Substantia nigra (tissue), 51 donors: ENCODE measurements at places on chromosomes 11 and 22.

DNA sequence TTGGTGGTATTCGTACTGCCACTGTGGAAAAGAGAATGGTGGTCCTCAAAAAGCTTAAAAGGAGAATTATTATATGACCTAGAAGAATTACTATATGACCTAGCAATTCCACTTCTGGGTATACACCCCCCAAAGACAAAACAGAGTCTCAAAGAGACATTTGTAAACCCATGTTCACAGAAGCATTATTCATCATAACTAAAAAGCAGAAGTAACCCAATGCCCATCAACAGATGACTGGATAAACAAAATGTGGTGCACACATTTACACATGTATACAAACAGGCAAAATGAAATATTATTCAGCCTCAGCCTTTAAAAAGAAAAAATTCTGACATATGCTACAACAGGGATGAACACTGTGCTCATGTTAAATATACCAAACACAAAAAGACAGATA lies 89.4 kb downstream of the ARHGAP32 start:
- DNase-seq = no peak

DNA sequence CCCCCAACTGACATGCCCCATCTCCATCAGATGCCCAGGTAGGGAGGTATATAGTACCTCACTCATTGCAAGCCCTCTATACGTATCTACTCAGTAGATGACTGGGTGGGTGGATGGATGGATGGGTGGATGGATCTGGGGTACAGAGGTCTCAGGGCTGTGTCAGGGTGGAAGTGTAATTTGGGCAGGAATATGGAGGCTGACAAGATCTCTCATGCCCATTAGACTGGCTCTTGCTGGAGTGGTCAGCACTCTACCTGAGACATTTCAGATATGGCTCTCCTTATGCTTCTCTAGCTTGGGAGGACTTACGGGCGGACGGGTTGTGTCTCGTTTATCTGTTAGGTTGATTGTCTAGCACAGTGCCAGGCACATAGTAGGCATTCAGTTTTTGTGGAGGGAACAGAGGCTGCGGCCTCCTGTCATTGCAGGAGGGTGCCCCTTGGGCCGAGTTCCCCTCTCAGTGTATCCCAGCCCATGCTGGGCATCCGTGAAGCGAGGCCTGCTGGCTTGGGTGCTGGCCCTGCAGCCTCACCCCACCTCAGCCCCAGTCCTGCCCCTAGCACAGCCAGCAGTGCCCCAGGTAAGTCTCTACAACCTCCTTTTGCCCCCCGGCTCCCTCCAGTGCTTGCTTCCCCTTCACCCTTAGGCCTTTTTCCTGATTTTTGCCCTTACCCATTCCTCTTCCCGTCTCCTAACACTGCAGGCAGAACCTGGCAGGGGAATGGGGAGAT lies 13.7 kb downstream of the ROBO3 start:
- DNase-seq = no peak

DNA sequence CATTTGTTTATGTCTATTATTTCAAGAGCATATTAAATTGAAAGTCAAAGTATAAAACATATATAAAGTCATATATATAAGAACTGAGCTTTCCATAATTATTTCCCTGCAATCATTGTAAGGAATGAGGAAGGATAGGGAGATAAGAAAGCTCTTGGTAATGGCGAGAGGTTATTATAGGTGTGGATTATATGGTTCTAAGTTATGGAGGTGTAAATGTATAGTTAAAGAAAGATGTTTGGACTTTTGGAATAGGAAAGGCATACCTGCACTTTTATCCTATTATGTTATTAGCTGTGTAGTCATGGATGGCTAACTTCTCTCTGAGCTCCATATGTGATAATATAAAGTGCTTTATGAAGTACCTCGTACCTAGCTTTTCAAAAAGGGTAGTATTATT lies 127.6 kb downstream of the LUZP2 start:
- no peak for DNase-seq

DNA sequence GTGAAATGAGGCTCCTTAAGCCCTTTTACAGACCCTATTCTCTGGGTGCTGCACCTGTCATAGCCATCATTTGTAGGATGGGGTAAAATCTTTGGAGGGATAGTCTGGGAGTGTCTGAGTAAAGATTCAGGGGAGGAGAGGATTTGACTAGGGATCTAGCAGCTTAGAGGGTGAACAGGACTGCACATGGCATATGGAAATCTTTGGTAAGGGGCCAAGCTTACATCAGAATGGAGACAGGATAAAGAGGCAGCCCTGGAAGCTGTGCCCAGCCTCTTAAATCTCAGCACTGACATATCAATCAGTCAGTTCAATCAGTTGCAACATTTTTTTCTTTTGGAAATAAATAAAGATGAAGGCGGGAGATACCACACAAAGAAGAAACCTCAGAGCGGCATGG lies 301.8 kb upstream of the CADM1 start:
- DNase-seq = no peak

DNA sequence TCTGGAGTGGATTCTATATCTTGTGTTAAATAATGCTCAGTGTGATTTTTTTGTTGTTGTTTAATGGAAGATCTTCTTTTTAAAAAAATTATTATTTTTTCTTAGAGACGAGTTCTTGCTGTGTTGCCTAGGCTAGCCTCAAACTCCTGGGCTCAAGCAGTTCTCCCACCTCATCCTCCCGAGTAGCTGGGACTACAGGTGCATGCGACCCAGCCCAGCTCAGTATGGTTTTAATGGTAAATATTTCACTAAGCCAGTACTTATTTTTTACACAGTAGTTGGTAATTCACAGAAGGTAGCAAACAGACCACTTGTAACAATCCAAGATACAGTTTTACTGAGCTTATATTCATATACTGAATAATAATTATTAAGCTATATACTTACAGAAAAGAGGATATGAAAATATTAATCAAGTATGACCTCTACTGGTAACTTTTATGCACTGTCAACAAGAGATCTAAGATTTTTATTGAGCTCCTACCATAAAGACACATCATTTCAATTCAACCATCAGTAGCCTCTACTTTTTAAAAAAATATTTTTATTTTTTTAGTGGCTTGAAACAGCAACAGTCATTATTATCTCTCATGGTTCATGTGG lies 6.1 kb upstream of the CD59 start:
- no peak for DNase-seq

DNA sequence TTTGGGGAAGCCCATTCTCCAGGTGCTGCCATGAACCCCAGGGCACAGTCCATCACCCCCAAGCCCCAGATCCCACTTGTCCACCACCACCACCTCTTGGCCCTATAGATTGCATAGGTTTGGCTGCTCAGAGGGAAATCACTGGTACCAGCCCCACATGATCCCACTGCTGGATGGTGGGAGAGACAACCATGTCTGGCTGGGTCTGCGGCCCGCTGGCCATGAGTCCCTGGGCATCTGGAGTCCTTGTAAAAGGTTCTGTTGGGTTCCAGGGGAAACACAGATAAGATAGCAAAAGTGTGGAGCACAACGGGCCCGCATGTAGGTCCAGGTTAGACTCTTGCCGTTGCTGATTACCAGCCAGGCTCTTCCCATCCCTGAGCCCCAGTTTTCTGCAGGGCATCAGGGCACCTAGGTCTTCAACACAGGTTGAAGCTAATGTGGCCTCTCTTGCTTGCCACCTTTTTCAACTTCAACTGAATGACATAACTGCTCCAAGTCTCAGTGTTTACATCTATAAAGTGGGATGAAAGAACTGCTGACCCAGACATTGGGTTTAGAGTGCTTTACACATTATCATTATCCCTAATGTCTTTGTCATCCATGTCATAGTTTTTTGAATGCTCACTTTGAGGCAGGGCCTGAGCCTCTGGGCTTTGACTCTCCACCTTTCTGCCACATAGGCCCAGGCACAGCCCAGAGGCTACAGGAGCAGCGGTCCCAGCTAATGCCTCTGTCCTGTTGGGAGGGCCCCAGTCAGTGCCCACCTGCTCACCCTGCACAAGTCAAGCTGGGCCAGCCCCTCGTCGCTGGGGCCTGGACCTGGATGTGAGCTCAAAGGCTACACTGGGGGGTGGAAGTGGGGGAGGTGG lies 1.0 kb upstream of the TANGO2 start:
- DNase-seq = no peak

- DNase-seq = peak; percentile 65
These were observed 75.9 kb upstream of the PRR5 start for GRCh38 chr22:44625981-44626687.

GRCh38 chr11:313304-313786 lies 495 bp upstream of the IFITM1 start:
- DNase-seq = no peak

DNA sequence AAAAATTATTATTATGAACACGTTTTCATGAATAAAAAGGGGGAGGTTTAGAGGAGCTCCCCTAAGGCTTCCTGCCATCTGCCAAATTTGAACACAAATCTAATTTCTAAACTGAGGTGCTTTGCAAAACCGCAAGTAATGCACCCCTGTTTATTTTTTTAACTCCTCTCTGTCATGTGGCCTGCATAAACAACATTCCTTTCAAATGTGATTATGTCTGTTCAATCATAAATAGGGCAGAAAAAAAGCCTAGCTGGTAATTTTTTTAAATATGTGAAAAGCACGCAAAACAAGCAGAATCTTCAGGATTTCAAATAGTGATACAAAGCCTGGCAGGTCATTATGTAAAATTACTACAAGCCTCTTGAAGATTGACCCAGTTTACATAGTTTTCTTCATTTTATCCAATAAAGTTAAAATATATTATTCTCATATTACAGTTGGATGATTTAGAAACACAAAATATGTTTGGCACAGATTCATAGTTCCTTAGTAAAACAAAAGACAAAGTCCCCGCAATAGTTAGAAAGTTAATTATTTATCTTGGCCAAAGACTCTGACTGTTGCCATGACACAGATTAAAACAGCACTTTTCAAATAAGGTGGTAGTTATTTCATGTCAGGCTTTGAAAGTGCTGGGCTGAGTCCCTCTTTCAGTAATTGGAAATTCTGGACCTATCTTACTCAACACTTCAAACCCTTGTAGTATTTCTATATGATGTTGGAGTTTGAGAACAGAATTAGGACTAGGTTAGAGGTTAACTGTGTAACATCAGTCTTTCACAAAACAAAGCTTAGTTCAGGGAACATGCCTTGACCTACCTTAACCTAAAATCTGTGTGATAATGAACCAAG lies 200.3 kb upstream of the MPPED2 start:
- no peak for DNase-seq

DNA sequence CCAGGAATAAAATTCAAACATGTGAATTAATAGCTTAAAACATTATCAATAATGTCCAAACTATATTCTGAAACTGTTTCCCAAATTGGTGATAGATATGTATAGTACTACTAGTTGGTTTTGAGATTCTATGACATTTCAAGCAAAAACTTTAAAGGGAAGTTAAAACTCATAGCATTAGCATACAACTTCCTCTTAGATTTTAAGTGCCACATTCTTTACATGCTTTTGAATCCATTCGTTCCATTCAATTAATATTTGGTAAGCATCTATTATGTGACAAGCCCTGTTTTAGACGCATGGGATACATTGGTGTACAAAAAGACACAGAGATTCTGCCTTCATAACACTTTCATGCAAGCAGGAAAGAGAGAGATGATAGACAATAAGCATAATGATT lies 8.9 kb downstream of the PATL1 start:
- DNase-seq = no peak

DNA sequence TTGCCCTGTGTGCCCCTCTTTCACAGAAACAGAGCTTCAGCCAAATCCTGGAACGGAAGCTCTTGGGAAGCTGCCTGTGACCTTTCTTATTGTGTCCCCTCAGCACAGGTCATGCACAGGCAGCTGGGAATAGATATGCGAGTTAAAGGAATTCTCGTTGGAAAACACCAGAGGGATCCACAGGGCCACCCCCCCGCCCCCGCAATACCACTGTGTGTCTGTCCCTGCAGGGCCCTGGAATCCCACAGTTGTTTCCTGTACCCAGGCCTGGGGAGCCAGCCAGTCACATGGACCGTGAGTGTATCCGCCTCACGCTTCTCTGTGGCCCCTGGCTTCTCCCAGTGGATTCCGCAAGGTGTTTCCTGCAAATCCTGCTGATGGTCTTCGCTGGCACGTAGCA lies 29.0 kb downstream of the TIMP3 start:
- no peak for DNase-seq

DNA sequence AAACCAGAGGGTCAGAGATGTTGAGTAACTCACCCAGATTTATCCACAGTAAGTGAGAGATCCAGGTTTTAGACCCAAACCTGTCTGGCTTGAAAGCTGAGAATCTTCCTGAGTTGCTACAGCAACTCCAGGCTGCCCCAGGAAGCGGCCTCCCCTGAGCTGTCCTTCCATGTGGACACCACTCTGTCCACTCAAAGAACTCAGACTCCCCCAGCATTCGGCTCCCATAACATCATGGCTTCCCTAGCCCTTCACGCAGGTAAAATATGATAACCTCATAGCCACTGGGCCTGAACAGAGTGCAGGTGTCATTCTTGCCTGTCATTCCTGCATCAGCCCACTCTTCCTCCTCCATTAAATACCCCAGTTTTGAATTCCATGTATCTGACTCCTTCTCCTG lies 657.8 kb downstream of the TBC1D22A start:
- no peak for DNase-seq

GRCh38 chr22:27517361-27518155 lies 284.0 kb downstream of the MN1 start:
- no peak for DNase-seq

DNA sequence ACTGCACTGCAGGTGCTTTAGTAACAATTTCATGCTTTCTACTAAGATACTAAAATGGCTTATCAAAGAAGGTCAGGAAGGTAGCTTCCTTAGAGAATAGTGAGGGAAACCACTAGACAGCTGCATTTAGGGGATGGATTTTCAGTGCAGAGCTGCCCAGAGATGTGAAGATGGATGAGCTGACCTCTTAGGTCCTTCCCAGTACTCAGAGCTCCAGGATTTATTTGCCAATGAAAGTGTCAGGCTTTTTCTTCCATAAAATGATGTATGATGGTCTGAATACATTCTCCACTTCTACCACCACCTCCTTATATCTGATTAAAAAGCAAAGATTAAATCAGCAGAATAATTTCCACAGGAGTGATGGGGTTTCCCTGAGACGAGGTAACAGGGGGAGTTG lies 35.0 kb downstream of the SC5D start:
- no peak for DNase-seq

DNA sequence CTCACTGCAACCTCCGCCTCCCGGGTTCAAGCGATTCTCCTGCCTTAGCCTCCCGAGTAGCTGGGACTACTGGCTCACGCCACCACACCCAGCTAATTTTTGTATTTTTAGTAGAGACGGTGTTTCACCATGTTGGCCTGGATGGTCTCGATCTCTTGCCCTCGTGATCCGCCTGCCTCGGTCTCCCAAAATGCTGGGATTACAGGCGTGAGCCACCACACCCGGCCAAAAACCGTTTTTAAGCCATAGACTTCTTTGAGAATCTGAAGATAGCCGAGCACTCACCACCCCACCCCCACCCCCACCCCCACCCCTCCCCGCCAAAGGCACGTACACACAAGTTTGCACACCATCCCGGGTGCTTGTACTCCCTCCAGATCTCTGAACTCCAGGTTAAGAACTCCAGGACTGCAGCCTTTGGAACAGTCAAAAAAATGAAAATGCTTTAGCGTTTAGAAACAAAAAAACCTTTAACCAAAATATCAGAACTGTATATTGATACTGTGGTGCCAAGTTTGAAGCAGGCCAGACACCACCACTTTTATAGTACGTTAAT lies 1.5 kb downstream of the CRKL start:
- DNase-seq = no peak
